Right lung (tissue), 10 donors: ENCODE measurements at places on chromosomes 16 and 17. TPM values are rescaled to one million over a fixed set of nuclear protein-coding genes. Genes with fewer than 3 reads are reported as not detected.

Gene LHX1
- polyA plus RNA-seq: not detected

Gene CETP
- polyA plus RNA-seq: 11.3 TPM

Gene IRX5
- polyA plus RNA-seq: 29.1 TPM

Gene DPEP1
- 13.1 TPM for polyA plus RNA-seq

GRCh38 chr17:17807440-17807839 is 29.3 kb downstream of the SREBF1 start:
- DNase-seq: no peak

- no peak for DNase-seq
Observed at GRCh38 chr17:44308865-44309264, 464 bp downstream of the RUNDC3A start.

- no peak for DNase-seq
Observed at GRCh38 chr16:58024486-58025350, 836 bp upstream of the MMP15 start.

GRCh38 chr17:28812748-28813377 is 29.7 kb downstream of the FAM222B start:
- DNase-seq: no peak

- peak; percentile 86 for DNase-seq
Observed at GRCh38 chr17:74987909-74988711, 678 bp downstream of the CDR2L start.

- no peak for DNase-seq
Observed at GRCh38 chr16:22252317-22252716, 44.9 kb upstream of the POLR3E start.

DNA sequence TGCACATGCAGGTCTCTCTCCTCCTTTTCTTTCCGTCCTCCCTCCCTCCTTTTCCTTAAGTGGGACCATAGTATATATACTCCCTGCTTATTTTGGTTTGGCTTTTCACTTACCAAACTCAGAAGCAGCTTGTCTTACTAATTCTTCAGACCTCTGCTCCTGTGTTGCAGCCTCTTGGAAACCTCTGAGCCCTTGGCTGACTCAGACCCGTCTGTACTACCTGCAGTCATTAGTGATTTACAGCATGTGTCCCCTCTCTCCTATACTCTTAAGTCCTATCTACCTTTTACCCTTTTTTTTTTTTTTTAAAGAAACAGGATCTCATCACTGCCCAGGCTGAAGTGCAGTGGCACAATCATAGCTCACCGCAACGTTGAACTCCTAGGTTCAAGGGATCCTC is 207.0 kb downstream of the STX8 start:
- DNase-seq: no peak

- no peak for DNase-seq
Observed at GRCh38 chr16:19029980-19030379, 37.4 kb upstream of the COQ7 start.

DNA sequence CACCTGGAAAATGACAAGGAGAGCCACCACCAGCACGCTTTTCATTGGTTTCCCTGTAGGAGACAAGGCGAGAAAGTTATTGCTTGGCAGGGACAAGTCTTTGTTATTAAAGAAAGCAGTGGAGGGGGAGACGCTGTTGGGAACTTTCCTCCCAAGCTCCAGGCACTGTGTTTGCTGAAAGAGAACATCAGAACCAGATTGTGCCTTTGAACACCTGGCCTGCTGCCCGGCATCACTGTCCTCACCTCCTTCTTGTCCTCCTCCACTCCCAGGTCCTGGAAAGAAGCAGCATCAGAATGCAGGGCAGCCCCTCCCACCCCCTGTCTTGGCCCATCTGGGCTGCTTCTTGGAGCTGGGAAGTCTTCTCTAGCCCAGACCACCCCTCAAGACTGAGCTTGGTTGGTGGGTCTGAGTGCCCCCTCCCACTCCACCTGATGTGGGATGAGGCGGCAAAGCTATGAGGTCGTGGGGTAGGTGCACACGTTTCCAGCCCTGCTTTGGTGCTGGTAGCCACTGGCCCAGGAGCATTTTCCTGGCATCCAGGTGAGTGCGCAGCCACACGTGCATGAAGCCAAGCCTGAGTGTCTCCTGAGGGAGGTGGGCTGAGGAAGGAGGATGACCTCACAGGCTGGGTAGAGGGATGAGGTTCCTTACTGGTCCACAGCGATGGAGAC is 6.2 kb downstream of the CCR7 start:
- DNase-seq: no peak

GRCh38 chr16:89561142-89561883 is 831 bp downstream of the RPL13 start:
- DNase-seq: no peak
